ENCODE measurements at places on chromosomes 5 and 9.

- DNase-seq: no peak
Observed at GRCh38 chr9:91693226-91693625, 256.8 kb downstream of the ROR2 start.

DNA sequence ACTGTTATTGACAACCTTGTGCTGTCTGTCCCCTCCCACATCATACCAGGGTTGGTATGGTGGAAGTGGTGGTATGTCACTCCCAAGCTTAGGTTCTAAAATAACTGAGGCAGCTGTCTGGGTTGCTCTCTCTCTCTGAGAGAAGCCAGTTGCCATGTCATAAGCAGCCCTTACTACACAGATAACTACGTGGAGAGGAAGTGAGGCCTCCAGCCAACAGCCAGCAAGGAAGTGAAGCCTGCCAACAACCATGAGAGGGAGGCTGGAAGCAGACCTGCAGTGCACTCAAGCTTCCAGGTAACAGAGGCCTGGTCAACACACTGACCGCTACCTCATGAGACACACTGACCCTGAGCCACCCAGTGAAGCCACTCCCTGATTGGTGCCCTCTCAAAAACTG, 18.6 kb downstream of the CTNNAL1 start:
- DNase-seq: no peak

GRCh38 chr5:123803359-123803758, 291.4 kb downstream of the CSNK1G3 start:
- no peak for DNase-seq

DNA sequence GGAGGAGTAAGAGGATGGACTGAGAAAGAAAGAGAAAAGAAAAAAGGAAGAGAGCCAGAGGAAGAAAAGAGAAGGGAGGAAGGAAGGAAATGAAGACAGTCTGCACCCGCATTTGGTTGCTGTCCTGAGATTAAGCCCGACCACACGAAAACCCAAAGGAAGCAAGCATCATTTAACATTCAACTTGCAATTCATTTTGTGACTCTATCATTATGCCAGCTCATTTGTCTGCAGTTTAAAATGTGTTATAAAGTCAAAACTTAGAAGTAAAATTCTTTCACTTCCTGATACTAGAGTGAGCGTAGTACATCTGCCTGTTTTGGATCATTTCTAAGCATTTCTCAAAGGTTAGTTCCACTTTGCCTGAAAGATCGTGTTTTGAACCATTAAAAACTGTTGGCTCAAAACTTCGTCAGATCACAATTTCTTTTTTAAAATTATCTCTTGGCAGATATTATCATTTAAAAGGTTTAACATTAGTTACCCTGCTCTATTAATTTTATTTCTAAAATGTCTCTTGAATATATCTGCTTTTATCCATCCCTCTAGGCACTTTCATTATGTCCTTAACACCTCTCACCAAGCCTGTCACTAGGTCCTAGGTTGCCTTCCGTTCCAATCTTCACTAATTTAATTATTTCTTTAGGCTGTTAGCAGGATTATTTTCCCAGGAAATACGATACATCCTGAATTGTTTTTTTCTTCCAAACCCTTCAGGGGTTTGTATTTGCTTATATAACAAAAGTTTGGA, 240.9 kb downstream of the TLE4 start:
- no peak for DNase-seq

- no peak for DNase-seq
Observed at GRCh38 chr9:2242831-2243330, 227.7 kb downstream of the SMARCA2 start.

GRCh38 chr9:133605446-133605845, 3.7 kb downstream of the FAM163B start:
- DNase-seq: no peak

Data from D341Med (cell line).